Activated CD8-positive, alpha-beta T cell treated with anti-CD3 and anti-CD28 coated beads for 36 hours (primary cell): ENCODE measurements at places on chromosomes 5 and 9.

- DNase-seq, result no peak
Observed at GRCh38 chr5:139976703-139977102, 66.4 kb downstream of the NRG2 start.

GRCh38 chr9:23790351-23791260 is 35.4 kb downstream of the ELAVL2 start:
- DNase-seq, result no peak

GRCh38 chr9:126123927-126124326 is 202.7 kb upstream of the MVB12B start:
- no peak for DNase-seq

DNA sequence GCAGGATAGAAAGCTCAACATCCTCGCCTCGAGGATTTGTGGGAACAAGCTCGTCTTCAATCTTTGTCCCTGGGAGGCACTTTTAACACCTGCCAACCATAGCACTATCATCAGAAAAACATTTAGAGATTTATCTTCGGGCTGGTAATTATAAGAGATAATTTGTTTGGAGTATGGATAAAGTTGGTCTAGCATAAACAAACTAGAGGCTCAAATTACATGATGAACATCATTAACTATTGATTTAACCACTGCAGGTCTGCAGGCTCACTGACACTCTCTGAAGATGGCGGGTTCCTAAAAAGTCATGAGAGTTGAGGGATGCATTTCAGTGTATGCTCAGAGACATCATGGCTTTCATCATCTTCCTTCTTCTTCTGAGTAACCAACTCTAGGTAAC is 25.8 kb upstream of the PCA3 start:
- DNase-seq, result no peak

DNA sequence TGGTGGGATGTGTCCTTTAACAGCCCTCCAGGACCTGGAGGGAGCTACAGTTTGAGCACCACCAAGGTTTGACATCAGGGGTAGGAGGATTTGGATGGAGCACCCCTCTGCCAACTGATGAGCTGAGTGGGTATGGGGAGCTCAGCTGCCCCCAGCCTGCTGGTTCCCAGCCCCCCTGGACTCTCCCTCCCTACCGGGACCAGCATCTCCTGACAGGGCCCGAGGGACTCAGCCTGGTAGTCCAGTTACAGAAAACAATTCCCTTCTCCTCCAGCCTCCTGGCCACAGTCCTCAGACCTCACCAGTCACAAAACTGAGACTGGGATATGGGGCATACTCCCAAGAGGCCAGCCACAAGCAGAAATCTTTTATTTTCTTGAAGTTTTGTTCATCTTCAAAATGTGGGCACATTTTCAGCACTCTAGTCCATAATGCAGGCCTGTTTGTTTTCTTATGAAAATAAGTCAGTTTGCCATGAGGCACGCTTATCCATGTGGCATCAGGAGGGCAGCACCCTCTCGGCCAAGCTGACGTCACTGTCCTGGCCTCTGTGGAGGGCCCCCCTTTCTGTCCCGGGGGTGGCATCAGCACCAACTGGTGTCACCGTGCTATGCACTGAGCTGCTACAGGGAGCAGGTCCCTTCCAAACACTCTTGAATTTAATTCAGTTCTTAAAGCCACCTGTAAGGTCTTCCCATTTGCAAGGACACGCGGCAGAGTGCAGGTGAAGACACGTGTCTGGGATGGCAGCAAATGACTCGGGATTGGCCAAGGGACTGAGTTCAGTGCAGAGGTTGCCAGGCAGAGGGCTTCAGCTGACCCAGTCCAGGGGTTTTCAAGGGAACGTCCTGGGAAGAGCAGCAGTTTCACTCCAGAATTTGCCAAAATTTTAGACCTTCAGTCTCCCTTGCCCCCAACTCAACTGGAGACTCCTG is 187.6 kb downstream of the GADD45G start:
- no peak for DNase-seq

DNA sequence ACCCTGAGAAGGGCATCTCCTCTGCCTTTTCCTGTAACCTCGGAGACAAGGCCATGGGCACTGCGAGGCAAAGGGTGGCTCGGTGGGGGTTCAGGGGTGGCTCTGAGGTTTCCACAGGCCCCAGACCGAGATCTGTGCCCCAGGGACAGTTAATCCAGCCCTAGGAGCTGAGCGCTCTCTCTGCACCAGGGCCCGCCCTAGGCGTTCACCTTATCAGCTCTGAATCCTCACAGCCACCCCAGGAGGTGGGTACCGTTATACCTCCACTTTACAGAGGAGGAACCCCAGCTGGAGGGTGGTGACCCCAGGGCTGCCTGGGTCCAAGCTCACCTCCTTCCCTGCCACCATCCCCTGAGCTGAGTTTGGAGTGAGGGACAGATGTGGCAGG is 2.3 kb upstream of the ENG start:
- no peak for DNase-seq

GRCh38 chr5:173834071-173834771 is 53.9 kb upstream of the CPEB4 start:
- no peak for DNase-seq

DNA sequence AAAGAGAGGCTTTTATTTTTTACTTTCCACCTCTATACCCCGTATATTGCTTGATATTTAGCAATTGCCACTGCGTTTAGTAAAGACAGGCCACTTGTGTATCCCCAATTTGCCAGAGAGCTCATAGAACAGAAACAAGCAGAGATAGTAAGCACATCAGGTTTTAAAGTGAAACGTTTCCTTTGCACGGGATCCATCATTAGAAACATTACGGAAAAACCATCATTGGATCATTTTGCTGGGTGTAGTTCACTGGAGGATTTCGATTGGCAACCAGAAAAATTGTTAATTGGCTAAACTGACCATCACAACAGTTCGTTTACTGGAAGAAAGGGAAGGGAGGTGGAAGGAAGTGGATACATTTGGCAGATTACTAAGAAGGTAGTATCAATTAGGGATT is 149.4 kb upstream of the STK32A start:
- DNase-seq, result no peak

DNA sequence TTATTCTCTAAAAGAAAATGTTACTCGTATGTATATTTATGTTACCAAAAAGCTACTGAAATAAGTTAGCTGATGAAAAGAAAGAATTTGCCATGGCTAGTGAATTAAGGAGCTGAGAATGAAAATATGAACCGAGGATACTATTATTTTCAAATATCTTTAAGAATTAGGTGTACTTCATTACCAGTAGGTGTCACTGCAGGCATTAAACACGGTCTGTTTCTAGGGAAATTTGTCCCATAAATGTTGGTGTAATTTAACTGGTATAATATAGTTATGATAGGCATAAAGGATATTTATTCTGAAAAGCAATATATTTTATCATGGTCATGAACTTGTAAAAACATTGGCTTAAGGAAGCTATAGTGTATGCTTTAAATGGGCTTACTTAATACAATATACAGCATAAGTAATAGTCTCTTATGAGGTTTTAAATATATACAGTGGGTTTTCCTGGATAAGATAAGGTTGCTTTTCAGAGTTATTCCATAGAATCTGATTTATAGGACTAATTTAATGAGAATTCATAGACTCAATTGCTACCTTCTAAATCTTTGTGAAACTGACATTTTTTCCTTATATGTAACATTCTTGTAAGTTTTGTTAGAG is 72.4 kb upstream of the MPDZ start:
- DNase-seq, result no peak

DNA sequence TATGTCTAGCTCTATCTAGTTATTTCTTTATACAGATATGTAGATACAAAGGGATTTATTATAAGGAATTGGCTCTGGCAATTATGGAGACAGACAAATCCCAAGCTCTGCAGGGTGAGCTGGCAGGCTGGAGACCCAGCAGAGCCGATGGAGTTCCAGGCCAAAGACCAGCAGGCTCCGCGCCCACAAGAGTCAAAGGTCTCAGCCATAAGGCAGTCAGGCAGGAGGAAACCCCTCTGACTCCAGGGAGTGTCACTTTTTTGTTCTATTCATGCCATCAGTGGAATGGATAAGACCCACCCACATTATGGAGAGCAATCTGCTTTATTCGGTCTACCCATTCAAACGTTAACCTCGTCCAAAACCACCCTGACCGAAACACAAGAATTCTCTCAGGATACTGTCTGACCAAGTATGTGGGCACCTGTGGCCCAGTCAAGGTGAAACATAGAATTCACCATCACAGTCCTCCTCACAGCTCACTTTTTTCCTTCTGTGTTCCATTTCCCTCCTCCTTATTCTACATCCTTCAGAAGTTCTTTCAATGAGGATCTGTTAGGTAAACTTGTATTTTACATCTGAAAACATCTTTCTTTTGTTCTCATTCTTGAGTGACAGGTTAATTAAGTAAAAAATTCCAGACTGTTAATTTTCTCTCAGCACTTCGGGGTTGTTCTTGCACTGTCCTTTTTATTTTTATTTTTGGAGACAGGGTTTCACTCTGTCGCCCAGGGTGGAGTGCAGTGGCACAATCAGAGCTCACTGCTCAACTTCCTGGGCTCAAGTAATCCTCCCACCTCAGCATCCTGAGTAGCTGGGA is 21.2 kb downstream of the RNF130 start:
- no peak for DNase-seq

GRCh38 chr5:1368756-1369155 is 23.9 kb upstream of the CLPTM1L start:
- DNase-seq, result no peak
